Activated CD4-positive, alpha-beta T cell treated with anti-CD3 and anti-CD28 coated beads, Interleukin-2, amount 50 U/mL, for 1 hour (primary cell): ENCODE measurements at places on chromosomes 11 and 22.

DNA sequence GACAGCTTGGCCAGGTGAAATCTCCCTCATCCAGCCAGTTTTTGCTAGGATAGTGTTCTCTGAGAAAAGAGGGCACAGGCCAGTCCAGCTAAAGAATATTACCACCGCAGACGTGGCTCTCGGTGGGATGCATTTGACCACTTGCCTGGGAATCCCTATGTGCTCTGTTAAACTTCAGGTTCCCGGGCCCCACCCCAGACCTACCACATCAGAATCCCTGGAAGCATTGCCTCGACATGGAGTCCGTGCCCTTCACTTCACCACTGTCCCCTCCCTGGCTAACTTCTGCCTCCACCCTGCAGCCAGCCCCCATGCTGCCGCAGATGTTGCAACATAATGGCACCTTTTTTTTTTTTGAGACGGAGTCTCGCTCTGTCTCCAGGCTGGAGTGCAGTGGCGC is 56.9 kb upstream of the EMID1 start:
- DNase-seq: no peak

DNA sequence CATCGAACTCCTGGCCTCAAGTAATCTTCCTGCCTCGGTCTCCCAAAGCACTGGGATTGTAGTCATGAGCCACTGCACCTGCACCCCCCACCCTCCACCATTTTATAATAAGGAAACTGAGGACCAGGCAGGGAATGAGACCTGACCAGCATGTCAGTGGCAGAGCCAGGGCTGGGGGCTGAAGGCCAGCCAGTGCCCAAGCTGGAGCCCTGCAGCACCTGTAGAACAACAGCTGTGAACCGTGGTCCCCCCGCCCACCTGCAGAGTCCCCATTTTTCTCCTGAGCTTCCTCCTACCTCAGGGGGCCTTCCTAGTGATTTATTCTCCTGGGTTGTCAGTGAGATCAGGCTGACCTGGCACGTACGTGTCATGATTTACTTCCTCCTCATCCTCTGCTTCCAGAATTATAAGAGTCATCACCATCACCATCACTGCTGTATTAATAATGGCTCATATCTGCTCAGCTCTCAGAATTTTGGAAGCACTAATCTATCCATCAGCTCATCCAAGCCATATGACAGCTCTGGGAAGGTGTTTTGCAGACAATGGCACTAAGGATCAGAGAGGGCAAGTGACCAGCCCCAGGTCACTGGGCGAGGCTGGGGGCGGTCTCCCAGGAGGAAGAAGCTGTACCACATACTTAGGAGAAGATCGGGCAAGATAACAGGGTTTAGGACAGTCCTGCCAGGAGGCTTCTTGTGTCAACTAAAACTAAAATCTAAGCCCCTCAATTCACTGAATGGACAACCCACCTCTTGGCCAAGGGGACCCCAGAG is 5.5 kb upstream of the SLCO2B1 start:
- no peak for DNase-seq

- no peak for DNase-seq
Observed at GRCh38 chr11:133778161-133778560, 67.2 kb downstream of the SPATA19 start.

- no peak for DNase-seq
Observed at GRCh38 chr11:117600234-117600783, 196.7 kb downstream of the DSCAML1 start.

DNA sequence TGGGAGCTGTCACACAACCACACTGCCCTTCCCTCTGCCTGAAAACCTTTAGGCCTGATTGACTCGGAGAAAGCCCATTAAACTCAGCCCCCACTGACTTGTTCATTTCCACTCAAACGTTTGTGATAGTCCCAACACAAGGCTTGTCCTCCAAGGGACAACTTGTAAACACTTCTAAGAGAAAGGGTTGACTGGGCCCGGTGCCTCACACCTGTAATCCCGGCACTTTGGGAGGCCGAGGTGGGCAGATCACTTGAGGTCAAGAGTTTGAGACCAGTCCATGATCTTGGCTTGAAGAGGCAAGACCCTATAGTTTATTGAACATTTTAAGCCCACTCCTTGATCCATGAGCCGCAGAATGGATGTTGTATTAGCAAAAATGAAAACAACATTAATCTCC is 63.3 kb upstream of the PRODH start:
- DNase-seq: no peak

DNA sequence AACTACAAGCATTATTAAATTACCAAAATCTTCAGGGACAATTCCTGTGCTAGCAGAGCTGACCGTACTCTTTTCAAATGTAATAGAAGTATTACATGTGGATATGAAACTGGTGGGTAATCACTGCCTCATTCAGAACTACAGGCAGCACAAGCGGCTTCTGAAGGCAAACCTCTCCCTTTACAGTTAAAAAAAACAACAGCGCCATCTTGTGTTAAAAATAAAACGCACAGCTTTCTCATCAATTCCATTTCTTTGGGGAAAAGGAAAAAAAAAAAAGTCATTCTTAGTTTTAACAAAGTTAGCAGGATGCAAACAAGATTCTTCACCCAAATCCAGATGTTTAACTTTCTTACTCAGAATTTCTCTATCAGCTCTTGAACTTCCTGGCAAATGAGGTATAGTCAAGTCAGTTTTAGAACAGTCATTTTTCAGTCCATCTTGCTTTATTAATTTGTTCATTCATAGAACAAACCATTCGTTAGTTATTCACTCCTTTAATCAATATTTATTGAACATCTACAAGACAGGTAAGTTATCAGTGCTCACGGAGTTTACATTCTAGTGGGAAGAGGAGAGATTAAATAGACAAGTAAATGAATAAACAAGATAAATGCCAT is 331.8 kb upstream of the MPPED2 start:
- DNase-seq: no peak

DNA sequence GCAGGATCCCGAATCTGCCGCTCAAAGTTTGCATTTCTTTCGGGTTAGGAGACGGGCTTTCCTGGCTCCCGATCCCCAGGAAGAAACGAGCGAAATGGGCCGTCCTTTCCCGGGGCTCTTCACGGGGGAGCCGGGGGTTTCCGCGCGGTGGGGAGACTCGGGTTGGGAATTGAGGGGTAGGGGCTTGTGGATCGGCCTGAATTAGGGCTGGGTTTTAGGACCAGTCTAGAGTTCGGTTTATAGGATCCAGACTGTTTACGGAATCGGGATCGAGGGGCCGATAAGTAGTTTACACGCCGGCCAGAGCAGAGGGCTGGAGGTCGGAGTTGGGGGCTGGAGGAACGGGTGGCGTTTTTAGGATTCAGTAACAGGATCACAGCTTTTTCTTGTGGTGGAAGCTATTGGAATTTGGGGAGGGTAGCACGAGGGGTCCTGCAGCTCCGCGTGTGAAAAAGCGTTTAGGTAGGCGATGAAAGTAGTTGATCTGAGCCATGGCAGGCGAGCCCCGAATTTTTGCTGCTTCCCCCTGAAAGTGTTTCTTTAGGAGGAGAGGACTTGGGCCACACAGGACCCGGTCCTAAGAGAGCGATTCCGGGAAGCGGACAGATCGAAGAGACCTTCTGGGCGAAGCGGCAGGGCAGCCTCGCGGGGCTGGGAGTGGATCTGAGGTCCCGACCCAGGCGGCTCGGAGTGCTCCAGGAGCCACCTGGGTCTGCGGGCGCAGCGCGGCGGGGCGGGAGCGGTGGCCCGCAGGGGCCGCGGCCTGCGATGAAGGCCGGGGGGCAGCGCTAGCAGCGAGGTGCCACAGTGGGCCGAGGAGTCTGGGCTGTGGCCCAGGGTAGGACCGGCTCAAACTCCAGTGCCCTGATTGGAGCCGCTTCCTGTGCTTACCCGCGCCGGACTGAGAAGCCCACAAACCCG is 1.6 kb downstream of the PKNOX2 start:
- DNase-seq: no peak
